HepG2 (cell line): ENCODE measurements at places on chromosomes 7 and 10. TPM values are rescaled to one million over a fixed set of nuclear protein-coding genes. Genes with fewer than 3 reads are reported as not detected.

GRCh38 chr7:156479596-156479995 lies 161.0 kb upstream of the RNF32 start:
- DNase-seq, result no peak

DNA sequence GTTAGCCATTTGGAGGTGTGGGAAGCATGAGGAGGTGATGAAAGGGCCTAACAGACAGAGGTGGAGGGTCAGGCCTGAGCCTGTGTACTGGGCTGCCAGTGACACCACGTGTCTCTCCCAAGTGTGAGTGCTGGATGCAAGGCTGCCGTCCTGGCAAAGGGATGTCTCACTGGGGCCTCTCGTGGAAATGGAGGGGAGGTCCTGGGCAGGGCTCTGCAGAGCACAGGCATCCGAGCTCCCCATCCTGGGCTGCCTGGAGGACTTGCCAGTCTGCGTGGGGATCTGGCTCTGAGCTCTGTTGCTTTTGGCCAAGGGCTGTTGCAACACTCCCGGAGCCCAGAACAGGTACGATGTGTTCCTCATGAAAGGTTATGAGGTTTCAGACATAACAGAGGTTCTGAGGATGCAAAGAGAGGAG lies 77.3 kb downstream of the GRK5 start:
- DNase-seq, result no peak

DNA sequence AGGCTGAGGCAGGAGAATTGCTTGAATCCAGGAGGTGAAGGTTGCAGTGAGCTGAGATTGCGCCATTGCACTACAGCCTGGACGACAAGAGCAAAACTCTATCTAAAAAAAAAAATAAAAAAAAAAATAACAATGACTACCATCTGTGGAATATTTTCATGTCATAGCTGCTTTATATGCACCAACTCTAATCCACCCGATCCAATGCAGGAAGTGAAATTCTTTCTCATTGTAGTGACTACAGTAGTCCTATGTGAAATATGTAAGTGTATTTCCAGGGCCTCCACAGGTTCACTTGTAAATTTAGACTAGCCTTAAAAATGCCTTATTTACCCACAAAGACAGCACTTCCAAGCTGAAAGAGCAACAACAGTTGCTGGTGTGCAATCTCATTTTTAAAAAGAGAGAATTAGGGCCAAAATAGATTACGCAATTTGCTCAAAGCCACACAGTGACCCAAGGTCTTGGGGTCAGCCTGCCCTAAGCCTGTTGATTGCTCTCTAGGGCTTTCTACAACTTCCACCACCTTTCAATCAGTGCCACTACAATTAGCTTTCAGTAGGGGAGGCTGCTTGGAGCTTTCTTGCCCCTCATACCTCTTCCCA lies 25.8 kb upstream of the EGFR start:
- DNase-seq, result no peak

GRCh38 chr10:63549810-63550209 lies 28.6 kb downstream of the REEP3 start:
- no peak for DNase-seq

The SLC13A4 gene
- 0.04 and 0.08 TPM in 2 replicates for polyA plus RNA-seq

- no peak for DNase-seq
Observed at GRCh38 chr10:26566525-26567350, 128.6 kb downstream of the APBB1IP start.
